ENCODE measurements at places on chromosomes 3 and 15.
A peak's percentile ranks its signal among the peaks of the same experiment; 100 is the strongest.

- DNase-seq = peak; percentile 88
Measured at GRCh38 chr15:74787251-74788041, 5.6 kb downstream of the CSK start.

- no peak for DNase-seq
Measured at GRCh38 chr15:91578511-91578910, 275.0 kb upstream of the SLCO3A1 start.

DNA sequence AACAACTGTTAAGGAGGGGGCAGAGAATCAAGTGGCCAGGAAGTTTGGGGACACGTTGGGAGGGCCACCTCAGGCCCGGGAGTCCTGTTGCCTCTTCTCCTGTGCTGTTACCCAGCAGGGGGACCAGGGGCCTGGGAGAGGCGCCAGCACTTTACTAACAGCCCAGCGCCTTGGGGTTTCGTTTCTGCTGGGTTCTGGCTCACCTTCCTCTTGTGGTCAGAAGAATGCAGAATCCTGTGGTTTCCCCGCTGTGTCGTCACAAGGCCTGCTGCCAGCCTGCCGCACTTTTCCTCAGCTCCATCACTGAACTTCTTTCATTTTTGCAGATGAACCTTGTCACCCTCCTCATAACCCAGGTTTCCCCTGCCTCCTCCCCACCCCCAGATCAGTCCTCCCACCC is 67.7 kb downstream of the SLC30A4 start:
- peak; percentile 28 for DNase-seq

- peak; percentile 5 for DNase-seq
Measured at GRCh38 chr3:14806641-14807263, 12.0 kb upstream of the FGD5 start.

All from stimulated activated CD8-positive, alpha-beta memory T cell treated with anti-CD3 and anti-CD28 coated beads, Interleukin-2, amount 100 ng/mL, for 48 hours (primary cell).